ENCODE measurements at places on chromosomes 6 and 20. TPM values are rescaled to one million over a fixed set of nuclear protein-coding genes. Genes with fewer than 3 reads are reported as not detected.

Gene NKX2-4
- polyA plus RNA-seq: not detected

Gene PXDC1
- 17.1 TPM for polyA plus RNA-seq

Gene RBPJL
- polyA plus RNA-seq: not detected

Gene TMEM170B
- 0.08 TPM for polyA plus RNA-seq

Gene GMNN
- polyA plus RNA-seq: 8.5 TPM

Gene KIF25
- not detected for polyA plus RNA-seq

- DNase-seq: no peak
Observed at GRCh38 chr6:92779746-92780145, 639.6 kb downstream of the EPHA7 start.

DNA sequence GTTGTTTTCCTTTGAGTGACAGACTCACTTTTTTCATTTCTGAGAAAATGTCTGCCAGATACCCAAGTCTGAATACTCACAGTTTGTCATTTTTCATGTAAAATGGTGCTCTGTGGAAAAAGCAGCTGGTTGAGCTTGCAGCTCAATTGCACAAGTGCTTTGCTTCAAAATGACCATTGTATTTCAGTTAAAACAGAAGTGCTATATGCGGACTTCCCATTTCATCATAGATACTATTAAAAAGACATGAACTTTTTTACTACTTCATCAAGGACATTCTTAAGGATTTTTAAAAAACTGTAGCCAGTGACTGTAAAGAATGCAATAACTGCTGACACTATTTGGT, 61.5 kb downstream of the KCNS1 start:
- DNase-seq: no peak

DNA sequence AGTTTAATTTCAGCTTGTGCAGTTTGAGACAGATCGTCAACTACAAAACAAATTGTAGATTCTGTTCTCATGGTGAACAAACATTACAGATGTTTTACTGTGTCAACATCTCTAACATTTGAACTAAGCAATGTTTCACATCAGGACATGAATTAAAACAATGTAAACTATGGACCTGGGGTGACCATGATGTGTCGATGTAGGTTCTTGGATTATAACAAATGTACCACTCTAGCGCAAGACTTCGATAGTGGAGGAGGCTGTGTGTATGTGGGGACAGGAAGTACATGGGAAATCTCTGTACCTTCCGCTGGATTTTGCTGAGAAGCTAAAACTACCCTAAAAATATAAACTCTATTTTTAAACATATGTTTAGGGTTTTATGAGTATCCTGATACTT, 17.1 kb downstream of the HIVEP2 start:
- DNase-seq: no peak

GRCh38 chr6:42711930-42712329, 10.5 kb downstream of the PRPH2 start:
- DNase-seq: no peak

DNA sequence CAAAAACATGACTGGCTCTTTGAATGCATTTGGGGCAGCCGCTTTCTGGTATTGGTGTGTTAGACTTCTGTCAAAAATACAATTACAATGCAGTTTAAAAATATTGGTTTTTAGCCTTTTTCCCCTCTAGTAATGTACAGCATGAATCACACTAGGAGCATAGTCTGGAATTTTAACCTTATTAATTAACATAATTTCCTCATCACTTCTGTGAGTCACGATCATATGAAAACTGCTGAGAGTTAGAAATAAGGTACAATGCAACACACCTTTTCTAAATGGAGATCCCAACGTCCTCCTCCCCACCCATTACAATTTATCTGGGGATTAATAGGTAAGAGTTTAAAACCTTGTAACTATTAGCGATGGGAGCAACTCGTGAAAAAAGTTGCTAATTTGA, 297.1 kb upstream of the RIMS1 start:
- no peak for DNase-seq

DNA sequence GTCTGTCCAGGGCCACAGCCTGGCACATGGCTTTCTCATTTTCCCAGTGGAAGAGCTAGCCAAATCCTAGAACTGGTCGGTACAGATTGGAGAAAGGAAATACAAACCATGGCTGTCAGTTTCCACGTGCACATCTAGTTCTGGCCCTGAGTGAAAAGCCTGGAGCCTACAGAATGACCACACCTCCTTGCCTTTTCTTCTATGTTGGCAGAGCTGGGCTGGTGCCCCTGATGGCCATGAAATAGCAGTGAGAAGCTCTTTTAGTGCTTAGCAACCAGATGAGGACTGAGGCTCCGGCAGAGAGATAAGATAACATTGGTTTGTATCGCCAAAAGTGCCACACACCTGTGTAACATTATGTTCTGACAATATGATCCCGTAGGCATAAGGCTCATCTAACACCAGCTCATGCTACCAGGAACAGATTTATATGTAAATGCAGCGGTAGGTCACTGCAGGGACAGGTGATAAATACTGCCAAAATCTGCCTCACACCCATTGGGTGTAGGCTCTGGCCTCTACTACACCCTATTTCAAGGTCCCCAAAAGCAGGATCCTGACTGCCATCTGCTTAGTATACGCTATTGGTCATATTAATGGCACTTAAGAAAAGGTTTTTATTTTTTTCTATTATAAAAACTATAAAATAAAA, 39.9 kb upstream of the TBC1D7 start:
- DNase-seq: no peak

- DNase-seq: no peak
Observed at GRCh38 chr20:41119614-41120561, 17.5 kb upstream of the PLCG1 start.

GRCh38 chr6:157978021-157978783, 3.5 kb upstream of the SYNJ2 start:
- DNase-seq: no peak

DNA sequence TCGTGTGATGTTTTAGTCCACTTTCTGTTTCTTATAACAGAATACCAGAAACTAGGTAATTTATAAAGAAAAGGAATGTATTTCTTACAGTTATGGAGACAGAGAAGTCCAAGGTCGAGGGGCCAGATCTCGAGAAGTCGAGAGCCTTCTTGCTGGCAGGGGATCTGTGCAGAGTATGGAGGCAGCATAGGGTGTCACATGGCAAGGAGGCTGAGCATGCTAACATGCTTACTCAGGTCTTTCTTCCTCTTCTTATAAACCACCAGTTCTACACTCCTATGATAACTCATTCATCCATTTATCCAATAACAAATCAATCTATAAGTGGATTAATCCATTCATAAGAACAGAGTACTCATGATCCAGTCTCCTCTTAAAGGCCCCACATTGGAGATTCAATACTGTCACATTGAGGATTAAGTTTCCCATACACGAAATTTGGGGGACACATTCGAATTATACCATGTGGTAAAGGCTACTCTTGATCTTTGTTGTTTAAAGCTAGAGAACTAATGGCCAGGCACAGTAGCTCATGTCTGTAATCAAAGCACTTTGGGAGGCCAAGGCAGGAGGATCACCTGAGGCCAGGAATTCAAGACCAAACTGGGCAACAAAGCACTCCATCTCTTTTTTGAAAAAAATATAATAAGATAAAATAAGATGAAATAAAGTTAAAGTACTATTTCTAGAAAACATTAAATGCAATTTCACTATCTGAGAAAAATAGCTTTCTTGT, 2.1 kb downstream of the GOPC start:
- no peak for DNase-seq

GRCh38 chr6:18034798-18035202, 47.4 kb upstream of the KIF13A start:
- DNase-seq: no peak

Data from keratinocyte (primary cell).